AG04450 (cell line): ENCODE measurements at places on chromosomes 12 and 14.

DNA sequence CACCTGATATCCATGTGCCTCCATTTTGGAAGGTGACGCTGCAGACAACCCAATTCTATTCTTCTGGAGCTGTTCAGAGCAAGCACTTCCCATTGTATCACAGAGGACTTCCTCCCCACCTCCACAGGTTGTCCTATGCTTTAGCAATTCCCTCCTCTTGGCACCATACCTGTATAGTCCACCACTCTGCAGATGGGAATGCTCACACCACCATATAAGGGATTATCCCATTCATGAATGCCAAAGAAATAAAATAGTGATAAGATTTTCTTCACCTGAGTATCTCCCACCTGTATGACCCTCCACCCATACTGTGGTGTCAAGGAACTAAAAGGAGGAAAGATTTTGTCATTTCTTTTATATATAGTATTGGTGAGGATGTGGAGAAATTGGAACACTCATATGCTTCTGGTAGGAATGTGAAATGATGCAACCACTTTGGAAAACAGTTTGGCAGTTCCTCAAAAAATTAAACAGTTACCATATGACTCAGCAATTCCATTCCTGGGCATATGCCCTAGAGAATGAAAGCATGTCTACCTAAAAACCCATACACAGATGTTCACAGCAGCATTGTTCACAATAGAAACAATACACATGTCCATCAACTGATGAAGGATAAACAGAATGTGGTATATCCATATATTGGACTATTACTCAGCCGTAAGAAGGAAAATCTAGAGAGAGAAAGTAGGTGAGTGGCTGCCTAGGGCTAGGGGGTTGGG, 75.2 kb downstream of the FIGNL2 start:
- peak; percentile 42 for DNase-seq

DNA sequence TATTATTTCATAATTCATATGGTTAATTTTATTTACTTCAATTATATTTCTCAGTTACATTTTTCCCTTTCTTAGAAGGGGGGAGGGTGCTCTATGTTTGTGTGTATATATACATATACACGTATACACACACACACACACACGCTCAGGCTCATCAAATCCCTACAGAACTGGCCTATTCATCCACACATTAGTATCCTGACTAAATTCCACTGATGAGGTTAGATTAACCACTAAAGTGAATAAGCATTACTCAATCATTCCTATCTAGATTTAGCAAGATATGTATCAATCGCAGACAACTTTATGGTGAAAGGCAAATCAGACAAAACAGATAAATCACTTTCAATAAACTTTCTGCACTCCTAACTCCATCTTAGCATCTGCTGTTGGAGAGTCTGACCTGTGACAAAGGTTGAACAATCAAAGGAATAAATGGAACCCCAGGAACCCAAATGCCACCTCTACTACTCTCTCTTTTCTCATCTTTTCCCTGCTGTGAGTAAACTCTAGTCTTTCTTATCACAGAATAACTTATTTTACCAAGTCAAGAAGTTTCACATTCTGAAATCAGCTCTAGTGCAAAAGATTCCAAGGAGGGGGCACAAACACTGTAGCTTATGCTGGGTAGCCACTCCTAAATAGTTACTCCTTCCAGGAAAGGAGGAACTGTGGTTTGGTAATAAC, 67.6 kb downstream of the RALGAPA1 start:
- DNase-seq: no peak

DNA sequence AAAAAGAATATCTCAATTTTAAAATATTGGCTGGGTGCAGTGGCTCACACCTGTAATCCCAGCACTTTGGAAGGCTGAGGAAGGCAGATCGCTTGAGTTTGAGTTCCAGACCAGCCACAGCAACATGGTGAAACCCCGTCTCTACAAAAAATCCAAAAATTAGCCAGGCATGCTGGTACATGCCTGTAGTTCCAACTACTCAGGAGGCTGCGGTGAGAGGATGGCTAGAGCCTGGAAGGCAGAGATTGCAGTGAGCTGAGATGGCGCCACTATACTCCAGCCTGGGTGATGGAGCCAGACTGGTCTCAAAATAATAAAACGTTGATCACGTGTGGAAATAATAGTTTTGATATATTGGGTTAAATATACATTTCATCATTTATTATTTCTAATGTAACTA, 5.7 kb downstream of the MTRFR start:
- no peak for DNase-seq

DNA sequence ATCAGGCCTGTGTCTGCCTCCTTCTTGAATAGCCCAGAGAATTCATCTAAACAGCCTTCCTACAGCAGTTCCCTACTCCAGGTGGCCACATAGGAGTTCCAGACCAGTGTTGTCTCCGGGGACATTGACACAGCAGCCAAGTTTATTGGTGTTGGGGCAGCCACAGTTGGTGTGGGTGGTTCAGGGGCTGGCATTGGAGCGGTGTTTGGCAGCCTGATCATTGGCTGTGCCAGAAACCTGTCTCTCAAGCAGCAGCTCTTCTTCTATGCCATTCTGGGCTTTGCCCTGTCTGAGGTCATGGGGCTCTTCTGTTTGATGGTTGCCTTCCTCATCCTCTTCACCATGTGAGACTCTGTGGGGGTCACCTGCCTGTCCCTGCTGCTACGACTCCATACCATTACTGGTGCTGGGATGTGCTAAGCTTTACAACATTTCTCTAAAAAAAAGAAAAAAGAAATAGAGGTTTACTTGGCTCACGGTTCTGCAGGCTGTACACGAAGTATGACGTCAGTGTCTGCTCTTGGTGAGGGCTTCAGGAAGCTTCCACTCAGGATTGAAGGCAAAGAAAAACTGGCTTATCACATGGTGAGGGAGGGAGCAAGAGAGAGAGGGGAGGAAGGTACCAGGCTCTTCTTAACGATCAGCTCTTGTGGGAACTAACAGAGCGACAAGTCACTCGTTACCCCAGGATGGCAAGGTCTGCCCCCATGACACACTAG, 57.5 kb downstream of the CHST11 start:
- no peak for DNase-seq

- DNase-seq: no peak
Observed at GRCh38 chr14:32514236-32514635, 185.1 kb downstream of the AKAP6 start.

DNA sequence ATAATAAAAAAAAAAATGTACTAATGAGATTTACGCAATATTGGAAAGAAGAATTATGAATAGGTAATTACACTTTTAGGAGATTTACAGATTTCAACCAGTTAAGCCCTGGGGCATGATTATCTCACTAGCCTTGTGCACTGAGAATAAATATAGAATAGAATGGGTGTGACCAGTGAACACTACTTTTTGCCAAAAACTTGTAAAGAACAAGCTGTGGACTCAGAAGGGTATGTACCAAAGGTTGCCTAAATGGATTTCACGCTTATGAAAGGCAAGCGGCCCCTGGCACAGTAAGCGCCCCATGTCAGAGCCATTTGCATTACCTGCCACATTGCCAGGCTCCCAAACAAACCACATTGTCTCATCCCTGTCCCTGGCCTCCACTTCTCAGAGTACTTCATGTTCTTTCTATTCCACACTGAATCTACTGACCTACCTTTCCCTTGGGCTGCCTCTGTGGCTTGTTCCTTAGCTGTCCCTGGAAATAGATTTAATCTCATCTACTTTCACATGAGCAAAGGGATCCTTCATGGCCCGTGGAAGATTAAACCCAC, 170.6 kb upstream of the DIO2 start:
- DNase-seq: no peak

DNA sequence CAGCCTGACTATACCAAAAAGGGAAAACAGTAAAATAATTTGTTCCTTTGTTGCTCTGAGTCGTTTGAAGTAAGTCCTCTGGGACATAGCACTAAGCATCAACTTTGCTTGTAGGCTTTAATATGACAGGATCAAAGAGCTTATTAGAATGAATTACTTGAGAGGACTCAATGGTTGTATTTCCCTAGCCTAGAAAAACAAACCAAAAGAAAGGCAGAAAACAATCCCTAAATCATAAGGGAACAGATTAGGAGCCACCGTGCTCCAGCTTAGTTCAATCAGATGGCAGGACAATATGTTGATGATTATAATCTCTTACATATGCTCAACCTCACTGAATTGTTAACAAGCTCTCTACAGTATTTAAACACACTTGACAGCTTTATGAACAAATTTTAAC, 988.4 kb downstream of the FLRT2 start:
- DNase-seq: no peak

DNA sequence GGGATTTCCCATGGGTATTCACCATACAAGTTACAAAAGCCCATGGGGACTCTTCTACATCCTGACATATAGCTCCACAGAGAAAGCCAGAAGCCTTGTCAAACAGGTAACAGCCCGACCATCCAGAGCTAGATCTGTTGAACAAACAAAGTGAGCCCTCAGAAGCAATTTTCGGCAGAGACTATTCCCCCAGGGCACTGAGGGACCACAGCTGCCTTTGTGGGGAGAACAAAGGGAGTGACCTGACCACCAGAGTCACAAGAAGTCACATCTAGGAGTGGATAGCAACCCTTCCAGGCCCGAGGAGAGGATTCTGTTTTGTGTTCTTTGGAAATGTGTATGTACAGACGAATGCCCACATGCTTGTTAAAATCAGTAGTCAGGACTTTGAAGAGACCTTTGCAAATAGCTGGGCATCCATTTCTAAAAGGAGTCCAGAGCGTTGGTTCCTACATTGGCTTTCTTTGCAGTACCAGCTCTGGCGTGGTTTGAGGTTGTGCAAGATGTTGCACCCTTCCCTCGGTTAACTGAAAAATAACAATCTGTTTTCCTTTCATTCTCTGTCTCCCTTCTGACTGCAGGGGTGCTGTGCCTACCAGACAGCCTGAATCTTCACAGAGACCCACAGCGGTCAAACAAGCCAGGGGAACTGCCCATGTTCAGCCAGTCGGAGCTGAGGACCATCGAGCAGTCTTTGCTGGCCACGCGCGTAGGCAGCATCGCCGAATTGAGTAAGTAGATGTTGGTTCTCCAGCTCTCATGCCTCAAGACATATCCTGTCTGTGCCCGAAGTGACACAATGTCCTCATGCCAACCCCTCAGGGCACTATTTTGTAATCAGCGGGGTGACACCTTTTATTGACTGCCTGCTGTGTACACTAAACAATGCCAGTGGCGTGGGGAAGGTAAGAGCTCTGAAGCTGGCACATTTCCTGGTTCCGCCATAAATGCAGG, 165.4 kb upstream of the PWP1 start:
- DNase-seq: no peak

DNA sequence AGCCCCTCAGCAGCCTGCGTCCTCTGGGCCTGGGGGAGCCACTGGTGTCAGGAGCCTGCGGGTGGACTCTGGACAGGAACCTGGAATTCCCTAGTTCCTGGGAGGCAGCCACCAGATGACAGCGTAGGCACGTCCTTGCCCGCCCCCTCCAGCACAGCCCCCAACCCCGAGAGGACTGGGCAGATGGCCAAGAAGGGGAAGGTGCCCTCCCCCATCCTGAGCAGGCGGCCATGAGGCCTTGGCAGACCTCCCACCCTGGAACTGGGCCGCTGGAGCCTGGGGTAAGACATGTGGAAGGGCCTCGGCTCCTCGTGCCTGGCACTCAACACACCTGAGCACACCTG, 60.4 kb upstream of the FBRSL1 start:
- no peak for DNase-seq

- no peak for DNase-seq
Observed at GRCh38 chr14:75289840-75290388, 11.3 kb downstream of the FOS start.

DNA sequence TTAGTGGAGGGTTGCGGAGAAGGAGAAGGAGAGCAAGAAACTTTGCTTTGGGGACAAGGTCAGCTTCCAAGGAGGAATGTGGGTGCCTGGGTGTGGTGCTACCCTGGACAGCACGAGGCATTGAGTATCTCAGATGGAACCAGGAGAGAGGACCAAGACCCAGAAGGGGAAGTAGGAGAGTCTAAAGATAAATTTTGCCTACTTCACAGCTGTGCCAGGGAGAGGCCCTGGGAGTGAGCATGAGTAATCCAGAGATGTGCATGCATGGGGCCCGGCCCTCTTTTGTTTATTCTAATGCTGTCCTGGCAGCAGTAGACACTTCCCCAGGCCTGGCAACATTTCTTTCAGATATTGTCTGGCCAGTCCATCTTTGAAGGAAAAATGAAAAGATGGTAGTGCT, 49.5 kb upstream of the GNPNAT1 start:
- peak; percentile 13 for DNase-seq

GRCh38 chr14:71574976-71575375, 357.3 kb upstream of the RGS6 start:
- peak; percentile 66 for DNase-seq

DNA sequence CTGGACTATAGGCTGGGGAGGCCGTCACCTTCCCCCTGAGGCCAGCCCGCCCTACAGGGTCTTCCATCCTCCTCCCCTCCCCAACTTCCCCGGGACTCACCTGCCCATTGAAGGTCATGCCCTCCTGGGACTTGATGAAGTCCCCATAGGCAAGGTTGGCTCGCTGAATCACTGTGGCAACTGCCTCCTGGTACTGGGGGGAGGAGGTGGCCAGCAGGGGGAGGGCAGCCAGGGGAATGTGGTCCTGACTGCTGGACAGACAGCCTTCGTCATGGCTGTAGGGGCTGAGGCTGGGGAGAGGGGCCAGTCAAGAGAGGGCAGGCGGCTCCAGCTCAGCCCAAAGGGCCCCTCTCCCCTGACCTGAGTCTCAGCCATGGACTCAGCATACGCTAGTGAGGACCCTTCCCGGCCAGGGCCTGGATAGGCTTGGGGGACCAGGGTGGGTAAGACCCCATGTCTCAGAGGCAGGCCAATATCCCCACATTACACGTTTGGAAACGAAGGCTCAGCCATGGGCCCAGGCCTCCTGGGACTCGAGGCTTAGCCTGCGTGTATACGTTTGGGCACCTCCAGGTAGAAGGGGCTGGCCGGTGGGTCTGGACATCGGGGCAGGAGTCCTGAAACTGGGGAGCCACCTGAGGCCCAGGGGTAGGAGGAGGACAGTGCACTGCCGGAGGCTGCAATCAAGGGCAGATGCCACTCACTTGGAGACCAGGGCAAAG, 16.3 kb downstream of the ARL6IP4 start:
- no peak for DNase-seq

GRCh38 chr12:131716282-131716681, 5.4 kb downstream of the SFSWAP start:
- no peak for DNase-seq

- no peak for DNase-seq
Observed at GRCh38 chr12:63090716-63091115, 60.3 kb downstream of the AVPR1A start.

GRCh38 chr12:57110104-57111030, 795 bp downstream of the STAT6 start:
- no peak for DNase-seq

DNA sequence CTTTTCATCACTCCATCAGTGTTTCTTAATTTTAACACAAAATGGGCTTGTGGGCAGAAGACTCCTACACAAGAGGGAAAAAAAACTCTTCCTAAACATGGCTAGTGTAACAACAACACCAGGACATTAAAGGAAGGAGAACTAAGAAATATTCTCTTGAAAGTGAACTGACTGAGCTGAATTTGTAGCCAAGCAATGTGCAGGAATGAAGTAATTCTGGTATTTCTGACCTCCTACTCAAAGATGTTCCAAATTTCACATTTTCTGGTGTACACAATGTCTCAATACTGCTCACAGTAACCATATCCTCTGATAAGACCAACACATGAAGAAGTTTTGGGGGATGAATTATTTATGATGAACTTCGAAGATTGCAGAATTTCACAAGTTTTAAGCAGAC, 357.3 kb downstream of the DUSP6 start:
- no peak for DNase-seq
